ENCODE measurements at places on chromosomes 1 and 21. TPM values are rescaled to one million over a fixed set of nuclear protein-coding genes. Genes with fewer than 3 reads are reported as not detected.

Gene MR1
- total RNA-seq: 0.07 TPM

Gene CD5L
- not detected for total RNA-seq

Gene CELSR2
- 26.7 TPM for total RNA-seq

Gene PPCS
- total RNA-seq: 36.7 TPM

Gene CFAP107
- not detected for total RNA-seq

Gene IGSF21
- 5.2 TPM for total RNA-seq

Gene PTBP2
- 67.4 TPM for total RNA-seq

DNA sequence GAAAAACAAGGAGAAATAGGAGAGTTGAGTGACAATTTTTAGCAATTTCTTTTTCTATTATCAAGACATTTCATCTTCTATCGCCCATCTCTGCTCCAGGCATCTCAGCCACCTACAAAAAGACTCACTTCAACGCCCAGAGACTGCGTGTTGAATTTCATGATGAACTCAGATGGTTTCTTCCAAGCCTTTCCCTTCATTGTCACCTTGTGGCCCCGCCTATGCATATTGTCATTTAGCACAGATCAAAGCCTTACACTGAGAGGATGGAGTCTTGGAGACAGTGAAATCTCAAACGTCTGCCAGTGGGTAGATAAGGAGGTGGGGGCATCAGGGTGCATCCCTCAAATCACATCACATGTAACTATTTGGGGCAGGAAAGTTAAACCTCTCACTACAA is 319.4 kb downstream of the SIPA1L2 start:
- no peak overlapping the region for H3K4me3 ChIP-seq
- H3K27me3 ChIP-seq: no peaks in the 10 kb centered on the region
- H3K4me1 ChIP-seq: 0 out of 2 replicates have a peak, but pooled peaks cover 2% of the 10 kb centered on the region
- H3K27ac ChIP-seq: no peak overlapping the region

DNA sequence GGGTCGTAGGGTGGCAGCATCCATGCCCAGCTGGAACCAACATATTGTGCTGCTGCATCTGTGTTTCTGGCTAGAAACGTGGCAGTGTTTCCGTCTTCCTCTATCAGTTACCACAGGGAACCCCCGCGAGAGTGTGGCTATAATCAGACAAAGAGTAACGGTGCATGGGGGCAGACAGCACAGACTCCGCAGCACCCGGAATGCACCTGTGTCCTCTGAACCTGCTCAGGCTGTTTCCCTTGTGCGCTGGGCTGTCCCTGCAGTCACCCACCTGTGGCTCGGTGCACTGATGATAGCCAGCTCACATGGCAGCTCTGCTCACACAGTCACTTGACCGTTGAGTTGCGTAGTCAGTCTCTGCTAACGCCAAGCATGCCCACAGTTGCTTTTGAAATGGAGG is 11.4 kb upstream of the PCBP3 start:
- no peak for DNase-seq
- H3K4me3 ChIP-seq: no peak overlapping the region
- no peak overlapping the region for H3K27ac ChIP-seq

GRCh38 chr1:78437941-78438340 is 52.8 kb upstream of the PTGFR start:
- H3K4me1 ChIP-seq: peaks cover 3% of the 10 kb centered on the region
- H3K4me3 ChIP-seq: no peak overlapping the region
- no peaks in the 10 kb centered on the region for H3K36me3 ChIP-seq
- H3K27ac ChIP-seq: no peak overlapping the region
- DNase-seq: no peak

DNA sequence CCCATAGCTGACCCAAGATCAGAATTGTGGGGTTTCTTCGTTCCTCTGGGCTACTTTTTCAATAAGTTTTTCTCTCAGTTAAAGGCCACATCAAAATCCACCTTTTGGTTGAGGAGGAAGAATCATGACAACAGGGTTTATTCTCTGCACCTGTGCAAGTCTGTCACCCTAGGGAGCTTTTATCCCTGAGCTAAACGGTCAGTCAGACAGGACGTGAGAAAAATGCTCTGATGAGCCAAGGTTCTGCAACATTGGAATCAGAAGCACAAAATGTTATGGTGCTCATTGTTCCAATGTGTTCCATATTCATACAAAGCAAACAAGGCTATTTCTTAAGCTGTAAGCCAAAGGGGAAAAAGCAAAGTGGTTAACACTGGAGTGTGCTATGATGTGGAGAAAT is 7.4 kb upstream of the ERICH3 start:
- H3K27ac ChIP-seq: no peak overlapping the region
- no peak for DNase-seq
- no peak overlapping the region for H3K4me3 ChIP-seq
- no peaks in the 10 kb centered on the region for H3K36me3 ChIP-seq
- H3K27me3 ChIP-seq: no peaks in the 10 kb centered on the region

DNA sequence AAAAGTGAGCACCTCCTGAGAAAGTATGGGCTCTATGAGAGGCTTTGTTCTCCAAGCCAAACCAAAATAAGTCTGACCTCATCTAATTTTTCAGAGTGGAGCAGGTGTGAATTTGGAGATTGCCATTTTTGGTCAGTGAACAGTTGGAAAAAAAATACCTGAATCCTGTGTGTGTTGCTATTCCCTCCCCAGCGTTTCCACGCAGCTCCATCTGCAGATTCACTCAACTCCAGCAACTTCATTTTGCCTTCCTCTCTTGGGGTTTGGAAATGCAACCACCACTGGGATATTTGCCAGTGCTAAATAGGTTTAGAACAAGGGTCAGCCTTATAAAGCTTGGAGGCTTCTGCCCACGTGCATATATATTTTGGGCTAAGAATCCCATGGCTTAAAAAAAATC is 11.2 kb downstream of the CASQ2 start:
- no peak overlapping the region for H3K4me3 ChIP-seq
- H3K27me3 ChIP-seq: no peaks in the 10 kb centered on the region
- no peaks in the 10 kb centered on the region for H3K4me1 ChIP-seq
- no peak overlapping the region for H3K27ac ChIP-seq

- no peaks in the 10 kb centered on the region for H3K36me3 ChIP-seq
- no peak overlapping the region for H3K27ac ChIP-seq
- H3K4me1 ChIP-seq: no peaks in the 10 kb centered on the region
- H3K27me3 ChIP-seq: no peaks in the 10 kb centered on the region
- no peak for DNase-seq
Measured at GRCh38 chr1:210618369-210618768, 289.7 kb downstream of the HHAT start.

DNA sequence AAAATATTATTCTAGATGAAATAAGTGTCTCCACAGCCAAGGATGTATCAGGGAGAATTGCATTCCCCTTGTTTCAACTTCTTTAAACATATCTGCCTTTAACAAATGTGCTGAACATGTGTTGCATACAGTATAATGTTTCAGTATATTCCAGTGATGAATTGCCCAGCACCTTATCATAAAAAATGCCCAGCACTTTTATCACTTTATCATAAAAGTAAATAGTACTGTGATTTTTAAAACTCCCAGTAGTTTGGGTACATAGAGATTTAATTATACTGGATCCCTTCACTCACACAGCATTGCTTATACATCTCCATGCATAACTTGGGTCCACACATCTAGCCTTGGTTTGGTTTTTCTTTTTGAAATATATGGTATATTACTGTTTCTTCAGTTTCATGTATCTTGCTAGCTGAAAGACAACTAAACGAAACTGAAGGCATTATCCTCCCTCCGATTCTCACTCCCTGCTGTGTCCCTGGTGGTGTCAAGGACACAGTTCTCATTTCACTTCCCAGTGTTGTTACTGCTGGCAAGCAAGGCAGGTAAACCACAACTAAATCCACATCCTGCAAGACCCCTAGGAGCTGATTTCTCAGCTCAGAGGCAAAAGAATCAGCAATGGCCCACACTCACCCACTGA is 118.2 kb upstream of the SLC44A3 start:
- H3K36me3 ChIP-seq: no peaks in the 10 kb centered on the region
- no peaks in the 10 kb centered on the region for H3K27me3 ChIP-seq
- H3K27ac ChIP-seq: no peak overlapping the region
- H3K4me1 ChIP-seq: no peaks in the 10 kb centered on the region
- no peak overlapping the region for H3K4me3 ChIP-seq
- DNase-seq: no peak

- DNase-seq: no peak
- H3K27me3 ChIP-seq: no peaks in the 10 kb centered on the region
- H3K36me3 ChIP-seq: peaks cover 86% of the 10 kb centered on the region
- no peak overlapping the region for H3K4me3 ChIP-seq
Measured at GRCh38 chr1:40462956-40463590, 12.8 kb downstream of the ZFP69B start.

DNA sequence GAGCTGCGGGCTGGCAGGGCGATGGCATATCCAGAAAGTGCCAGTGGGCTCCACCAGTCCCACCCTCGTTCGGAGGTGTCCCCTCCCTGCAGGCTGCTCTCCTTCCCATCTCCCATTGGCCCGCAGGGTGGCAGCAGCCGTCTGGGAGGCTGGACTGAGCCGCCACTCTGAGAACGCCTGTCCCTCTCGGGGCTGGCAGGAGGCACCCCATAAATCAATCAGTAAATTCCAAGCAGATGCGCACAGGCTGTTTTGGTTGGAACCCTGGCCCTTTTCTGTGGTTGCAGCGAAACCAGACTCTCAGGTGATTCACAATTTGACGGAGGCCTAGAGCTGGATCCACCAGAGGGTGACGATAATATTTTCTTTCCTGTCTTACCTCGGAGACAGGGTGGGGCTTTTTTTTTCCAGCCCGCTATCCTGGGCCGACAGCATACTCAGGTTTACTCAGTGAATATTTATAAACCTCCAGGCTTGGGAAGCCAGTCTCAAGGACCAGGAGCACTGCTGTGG is 99.7 kb downstream of the GLIS1 start:
- DNase-seq: no peak
- H3K4me3 ChIP-seq: no peak overlapping the region
- no peaks in the 10 kb centered on the region for H3K36me3 ChIP-seq
- H3K4me1 ChIP-seq: no peaks in the 10 kb centered on the region
- H3K27me3 ChIP-seq: no peaks in the 10 kb centered on the region
- no peak overlapping the region for H3K27ac ChIP-seq

- H3K27ac ChIP-seq: no peak overlapping the region
- no peaks in the 10 kb centered on the region for H3K36me3 ChIP-seq
- no peak overlapping the region for H3K4me3 ChIP-seq
- no peak for DNase-seq
- no peaks in the 10 kb centered on the region for H3K4me1 ChIP-seq
- H3K27me3 ChIP-seq: no peaks in the 10 kb centered on the region
Measured at GRCh38 chr1:92877792-92878191, 46.0 kb downstream of the RPL5 start.

Data from H9 (cell line).